ENCODE measurements at places on chromosomes 7 and 10.

GRCh38 chr10:96532523-96532922 lies 18.8 kb upstream of the TLL2 start:
- no peak for DNase-seq

GRCh38 chr10:102467971-102468438 lies 16.7 kb upstream of the C10orf95 start:
- no peak for DNase-seq

DNA sequence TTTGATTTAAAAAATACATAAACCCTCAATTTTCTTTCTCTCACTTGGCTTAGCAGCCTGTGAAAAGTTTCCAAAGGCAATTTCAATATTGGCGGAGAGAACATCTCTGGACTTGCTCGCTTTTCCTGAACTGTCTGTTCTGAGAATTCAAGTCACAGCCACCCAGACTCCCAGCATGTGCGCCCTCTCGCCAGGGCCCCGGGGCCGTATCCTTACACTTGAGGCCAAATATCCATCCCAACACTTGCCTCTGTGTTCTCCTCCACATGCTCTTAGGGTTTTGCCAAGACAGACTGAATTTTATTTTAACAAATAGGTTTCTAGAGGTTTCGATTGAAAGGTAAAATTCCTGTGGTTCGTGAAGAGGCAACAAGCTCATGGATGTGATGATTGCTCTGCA lies 111.5 kb upstream of the GPR26 start:
- no peak for DNase-seq

DNA sequence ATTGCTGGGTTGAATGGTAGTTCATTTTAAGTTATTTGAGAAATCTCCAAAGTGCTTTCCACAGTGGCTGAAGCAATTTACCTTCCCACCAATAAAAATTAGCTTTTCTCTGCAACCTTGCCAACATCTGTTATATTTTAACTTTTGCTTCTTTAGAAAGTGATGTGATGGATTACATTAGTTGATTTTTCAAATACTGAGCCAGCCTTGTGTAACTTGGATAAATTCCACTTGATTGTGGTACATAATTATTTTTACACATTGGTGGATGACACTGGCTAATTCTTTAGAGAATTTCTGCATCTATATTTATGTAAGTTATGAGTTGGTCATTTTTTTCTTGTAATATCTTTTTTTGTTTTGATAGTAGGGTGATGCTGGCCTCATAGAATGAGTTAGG lies 634.1 kb downstream of the GALNT17 start:
- no peak for DNase-seq

DNA sequence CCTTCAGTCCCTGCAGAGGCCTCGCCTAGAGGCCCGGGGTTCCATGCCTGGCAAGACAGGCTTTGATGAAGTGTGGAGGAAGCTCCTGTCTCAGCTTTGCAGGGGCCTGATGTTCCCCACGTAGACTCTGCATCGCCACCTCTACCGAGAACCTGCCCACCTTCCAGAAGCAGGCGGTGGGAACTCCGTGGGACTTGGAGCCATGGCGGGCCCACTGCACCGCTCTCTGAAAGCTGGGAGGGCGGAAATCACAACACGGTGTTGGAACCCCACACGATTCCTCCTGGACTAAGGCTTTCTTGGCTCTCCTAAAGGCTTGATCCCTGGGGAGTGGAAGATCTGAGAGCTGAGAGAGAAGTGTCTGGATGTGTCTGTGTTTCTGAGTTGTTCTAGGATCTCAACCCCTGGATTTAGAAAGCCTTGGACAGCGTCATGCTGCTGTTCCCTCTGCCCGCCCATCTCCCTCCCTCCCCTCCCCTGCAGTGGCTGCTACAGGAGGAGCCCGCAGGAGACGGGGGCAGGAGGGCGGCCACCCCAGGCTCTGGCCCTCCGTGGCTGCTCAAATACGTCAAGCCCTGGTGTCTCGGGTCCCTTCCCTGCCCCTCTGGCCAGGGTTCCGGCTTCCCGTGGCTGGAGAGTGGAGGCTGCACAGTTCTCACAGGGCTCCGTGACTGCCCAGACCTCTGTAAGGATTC lies 79.7 kb downstream of the VIPR2 start:
- no peak for DNase-seq

DNA sequence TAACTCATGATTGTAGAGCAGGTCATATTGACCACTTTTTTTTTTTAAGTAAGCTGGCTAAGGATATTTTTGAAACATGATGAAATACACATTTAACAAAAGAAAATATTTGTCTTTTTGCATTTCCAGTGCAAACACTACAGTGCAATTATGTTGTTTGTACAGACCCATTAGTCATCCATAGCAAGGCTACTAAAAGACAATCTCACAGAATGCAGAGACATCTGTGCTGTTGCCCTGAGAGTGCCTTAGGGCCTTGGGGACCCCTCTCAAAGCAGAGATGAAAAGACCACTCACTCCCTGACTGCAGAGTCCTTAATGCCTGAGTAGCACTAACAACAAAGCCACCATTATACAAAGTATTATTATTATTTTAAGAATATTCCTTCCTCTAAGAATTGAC lies 104.5 kb downstream of the NRCAM start:
- no peak for DNase-seq

DNA sequence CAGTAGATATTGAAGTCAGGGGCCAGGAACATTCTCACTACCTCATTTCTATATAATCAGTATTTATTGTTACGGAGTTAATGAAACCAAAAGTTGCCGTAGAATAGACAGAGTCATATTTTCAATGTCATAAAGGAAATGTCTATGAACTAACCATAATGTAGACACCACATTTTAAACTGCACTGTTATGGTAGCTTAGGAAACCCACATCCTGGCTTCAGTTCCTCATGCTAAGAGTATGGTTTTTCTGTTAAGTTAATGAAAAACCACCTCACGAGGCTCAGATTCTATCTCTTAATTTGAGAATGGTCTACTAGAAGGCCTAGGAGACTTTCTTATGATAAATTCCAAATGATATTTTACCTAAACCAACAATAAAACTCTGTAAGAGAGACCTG lies 166.5 kb downstream of the TMEM26 start:
- DNase-seq = no peak

DNA sequence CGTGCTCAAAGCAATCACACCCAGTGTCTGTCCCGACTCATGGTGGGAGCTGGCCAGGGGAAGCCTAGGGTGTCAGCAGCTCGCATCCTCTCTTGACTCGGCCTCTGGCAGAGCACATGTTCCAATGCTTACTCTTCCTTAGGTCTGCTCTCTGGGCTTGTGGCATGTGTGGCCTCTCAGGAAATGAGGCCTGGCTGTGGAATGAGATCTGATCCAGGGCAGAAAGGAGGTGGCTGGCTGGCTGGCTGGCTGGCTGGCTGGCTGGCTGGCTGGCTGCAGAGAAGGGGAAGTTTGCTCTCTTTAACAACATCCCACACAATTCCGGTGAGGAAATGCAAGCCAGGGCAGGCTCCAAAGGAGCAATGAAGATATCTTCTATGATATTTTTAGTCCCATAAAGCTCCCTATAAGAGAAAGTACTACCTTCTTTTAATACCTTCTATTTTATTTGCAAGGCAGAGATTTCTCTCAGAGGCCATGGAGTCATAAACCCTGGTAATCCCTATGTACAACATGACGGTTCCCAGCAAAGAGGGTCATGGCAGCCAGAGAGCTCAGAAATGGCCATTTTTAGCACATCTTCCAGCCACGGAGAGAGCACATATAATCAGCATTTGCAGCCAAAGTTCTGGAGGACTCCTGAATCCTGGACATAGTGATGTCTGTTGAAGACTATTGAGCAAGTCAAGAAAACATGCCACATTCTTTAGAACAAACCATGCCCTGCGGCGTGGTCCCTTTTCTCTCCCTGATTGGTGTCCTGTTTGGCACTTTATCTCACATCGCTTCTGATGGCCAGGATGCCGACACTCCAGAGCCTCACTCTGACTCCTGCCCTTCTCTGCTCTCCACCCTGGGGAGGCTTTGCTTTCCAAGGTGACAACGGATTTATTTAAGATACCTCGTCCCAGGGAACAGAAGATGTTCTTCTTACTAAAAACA lies 153.7 kb downstream of the FANK1 start:
- DNase-seq = no peak

GRCh38 chr10:49187950-49188761 lies at the start of gene TMEM273:
TSS of gene TMEM273 (minus strand) at chr10:49188391. CDS start at chr10:49188336, 55 bp downstream.
- peak; percentile 36 for DNase-seq

- no peak for DNase-seq
Observed at GRCh38 chr7:73397521-73398281, 35.9 kb upstream of the FZD9 start.

- no peak for DNase-seq
Observed at GRCh38 chr7:159227433-159227832, 82.8 kb upstream of the VIPR2 start.

- no peak for DNase-seq
Observed at GRCh38 chr7:159019111-159019510, 125.6 kb downstream of the VIPR2 start.

DNA sequence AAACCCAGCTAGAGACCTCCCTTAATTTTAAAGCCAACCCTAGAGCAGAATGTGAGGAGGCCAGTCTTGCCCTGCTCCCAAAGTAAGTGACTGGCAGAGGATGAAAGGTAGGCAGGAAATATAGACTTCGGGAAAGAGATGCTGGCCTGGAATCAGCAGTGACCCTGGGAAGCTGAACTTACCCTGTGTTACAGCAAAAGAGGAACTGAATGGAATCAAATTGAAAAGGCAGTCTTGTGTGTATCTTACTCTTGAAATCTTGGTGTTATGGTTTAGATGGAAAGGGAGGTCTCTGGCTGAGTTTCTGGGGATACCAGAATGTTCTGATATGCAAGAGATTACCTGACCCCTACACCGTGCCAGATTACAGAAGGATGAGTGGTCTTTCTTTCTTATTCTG lies 7.9 kb upstream of the CFAP43 start:
- no peak for DNase-seq

DNA sequence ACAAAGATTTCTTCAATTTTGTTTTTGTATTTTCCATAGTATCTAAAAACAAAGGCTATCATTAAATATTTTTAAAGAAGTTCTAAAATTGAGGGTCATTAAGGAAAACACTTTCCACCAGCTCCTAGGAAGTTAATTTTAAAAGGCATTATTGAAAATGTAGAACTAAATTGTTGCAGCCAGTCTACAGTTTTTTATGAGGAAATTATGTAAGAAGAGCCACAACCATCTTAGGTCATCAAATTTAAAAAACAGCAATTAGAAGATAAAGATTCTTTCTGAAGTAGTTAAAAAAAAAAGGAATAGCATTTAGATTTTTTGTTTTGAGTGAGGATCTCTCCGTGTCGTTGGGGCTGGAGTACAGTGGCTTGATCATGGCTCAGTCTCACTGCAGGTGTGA lies 161.7 kb downstream of the NRBF2 start:
- DNase-seq = no peak

DNA sequence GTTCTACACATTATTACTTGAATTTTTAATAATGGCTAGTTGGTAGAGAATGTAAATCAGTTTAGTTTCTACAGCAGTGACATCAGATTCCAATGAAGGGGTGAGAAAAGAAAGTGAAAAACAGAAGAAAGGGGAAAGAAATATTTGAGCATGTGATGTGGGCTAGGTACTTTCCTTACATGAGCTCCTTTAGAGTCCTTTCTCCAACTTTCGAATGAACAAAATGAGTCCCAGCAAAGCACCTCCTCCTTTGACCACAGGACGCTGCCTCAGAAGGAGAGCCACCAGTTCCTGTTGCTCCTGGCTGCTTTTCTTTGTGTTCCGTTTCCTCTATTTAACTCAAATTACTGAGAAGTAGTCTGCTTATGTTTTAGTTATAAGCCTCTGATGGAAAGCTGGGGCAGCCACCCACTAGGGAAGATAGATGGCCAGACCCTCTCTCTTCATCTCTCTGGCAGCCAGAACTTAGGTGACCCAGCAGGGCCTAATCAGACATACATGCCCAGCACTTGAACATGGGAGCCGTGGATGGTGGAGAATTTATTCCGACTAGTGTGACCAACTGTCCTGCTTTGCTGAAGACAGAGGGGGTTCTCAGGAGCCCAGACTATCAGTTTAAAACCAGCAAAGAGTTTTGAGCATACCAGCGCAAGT lies 82.4 kb upstream of the NME8 start:
- no peak for DNase-seq

- DNase-seq = no peak
Observed at GRCh38 chr7:149188637-149189259, 6.6 kb upstream of the ZNF282 start.

DNA sequence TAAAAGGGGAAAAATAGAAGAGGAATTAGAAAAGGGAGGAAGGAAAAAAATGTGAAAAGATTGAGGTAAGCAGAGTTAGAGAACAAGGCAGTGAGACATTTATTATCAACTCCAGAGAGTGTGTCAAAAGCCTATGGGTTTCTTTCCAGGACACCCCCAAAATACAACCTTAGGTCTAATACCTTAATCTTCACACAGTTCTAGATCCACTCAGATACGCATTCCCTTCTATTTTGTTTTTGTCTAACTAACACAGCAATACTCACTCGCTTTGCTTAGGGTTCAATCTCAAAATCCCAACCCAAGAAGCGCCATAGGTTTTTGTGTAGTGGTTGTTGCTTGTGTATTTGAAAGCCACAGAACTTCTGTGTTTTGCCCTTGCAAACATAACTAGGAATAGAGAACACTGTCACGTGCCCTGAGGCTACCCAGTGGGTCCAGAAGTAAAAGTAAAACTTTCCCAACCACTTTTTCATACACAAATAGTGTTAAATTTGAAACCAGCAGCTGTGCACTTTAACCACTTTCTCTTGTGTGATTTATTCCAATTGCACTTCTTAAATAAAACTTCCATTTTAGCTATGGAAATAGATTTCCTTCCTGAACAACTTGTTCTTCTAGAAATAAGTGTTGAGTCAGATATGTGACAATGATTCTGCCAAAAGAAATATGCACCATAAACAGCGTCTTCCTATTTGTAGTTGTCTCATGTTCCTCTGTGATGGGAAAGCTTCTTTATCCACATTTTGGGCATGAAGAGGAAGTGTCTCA lies 414.7 kb upstream of the GHITM start:
- no peak for DNase-seq

DNA sequence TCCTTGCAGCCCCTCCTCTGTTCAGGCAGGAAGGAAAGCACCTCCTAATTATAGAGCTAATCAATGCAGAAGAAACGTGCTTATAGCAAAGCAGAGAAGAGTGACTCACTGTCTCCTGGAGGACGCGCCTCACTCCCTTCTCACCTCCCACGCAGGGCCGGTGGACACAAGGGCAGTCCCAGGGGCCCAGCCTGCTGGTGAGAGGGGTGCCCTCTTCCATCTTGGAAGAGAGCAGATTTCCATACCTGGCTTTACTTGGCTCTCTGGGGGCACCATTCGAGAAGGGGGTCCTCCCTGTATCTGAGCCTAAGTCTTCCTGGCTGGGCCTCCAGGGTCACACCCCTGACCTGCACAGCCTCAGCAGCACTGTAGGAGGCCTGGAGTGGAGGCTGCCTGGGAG lies 55.8 kb downstream of the RASGEF1A start:
- DNase-seq = no peak

DNA sequence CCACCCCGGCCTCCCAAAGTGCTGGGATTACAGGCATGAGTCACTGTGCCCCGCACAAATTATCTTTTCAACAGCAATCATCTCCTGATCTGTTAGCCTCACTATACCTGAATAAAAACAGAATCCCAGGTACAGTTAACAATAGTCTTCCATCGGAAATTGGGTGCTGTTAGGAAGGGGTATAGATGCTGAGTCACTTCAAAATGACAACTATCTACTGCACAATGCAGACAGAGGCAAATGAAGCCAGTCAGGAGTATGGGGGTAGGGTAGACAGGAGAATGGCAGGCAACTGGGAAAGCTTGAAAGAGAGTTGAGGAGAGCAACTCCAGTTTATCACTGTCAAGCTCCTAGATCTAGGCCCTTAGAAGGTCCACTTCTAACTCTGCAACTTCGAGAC lies 40.3 kb downstream of the LBX1 start:
- DNase-seq = no peak

Measured in T-helper 9 cell (primary cell).